ENCODE measurements at places on chromosomes 7 and 10. TPM values are rescaled to one million over a fixed set of nuclear protein-coding genes. Genes with fewer than 3 reads are reported as not detected.

- no peaks in the 10 kb centered on the region for H3K27me3 ChIP-seq
- no peaks in the 10 kb centered on the region for H3K4me1 ChIP-seq
- no peaks in the 10 kb centered on the region for H3K36me3 ChIP-seq
- H3K27ac ChIP-seq: no peak overlapping the region
These were observed 769.3 kb downstream of the MAGI2 start for GRCh38 chr7:78684201-78684600.

Gene LIPK
- total RNA-seq: not detected

Gene OR2A42
- not detected for total RNA-seq

Gene MYL10
- total RNA-seq: not detected

DNA sequence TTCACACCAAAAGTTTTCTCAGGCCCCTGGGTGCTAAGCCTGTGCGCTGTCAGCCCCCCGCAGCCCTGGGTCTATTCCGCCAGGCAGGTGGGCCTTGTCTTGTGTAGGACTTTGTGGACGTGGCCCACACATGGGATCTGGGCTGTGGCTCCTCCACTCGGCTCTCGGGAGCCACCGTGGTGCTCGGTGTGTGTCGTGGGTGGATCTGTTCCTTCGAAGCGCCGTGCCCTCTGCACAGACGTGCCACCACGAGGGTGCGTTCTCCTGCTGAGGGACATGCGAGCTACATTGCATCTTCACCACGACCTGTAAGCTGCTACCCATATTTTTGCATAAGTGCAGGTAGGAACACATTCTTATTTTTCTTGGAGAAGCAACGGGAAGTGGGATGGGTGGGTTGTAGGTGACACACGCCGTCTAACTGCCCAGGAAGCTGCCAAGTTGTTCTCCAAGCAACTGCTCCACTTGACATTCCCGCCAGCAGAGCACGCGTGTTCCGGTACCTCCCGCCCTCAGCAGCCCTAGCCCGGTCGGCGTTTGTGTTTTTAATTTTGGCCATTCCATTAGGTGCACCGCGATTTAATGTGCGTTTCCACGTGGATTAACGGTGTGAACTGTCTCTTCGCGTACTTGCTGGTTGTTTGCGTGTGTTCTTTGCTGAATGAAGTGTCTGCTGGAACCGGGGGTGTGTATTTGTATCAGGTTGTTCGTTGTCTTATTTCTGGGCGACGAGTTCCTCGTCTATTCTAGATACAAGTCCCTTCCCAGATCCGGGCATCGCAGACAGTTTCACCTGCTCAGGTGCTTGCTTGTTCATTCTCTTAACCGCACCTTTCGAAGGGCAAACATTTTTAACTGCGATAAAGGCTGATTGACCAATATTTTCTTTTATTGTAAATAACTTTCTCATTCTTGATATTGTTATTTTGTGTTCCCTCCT lies 47.4 kb upstream of the CFAP46 start:
- no peak for DNase-seq
- peaks cover 52% of the 10 kb centered on the region for H3K27me3 ChIP-seq
- H3K36me3 ChIP-seq: no peaks in the 10 kb centered on the region
- H3K4me1 ChIP-seq: peaks cover 4% of the 10 kb centered on the region
- H3K27ac ChIP-seq: no peak overlapping the region
